GM10248 (cell line): ENCODE measurements at places on chromosomes 1 and 21.

- DNase-seq, result no peak
Measured at GRCh38 chr1:43464681-43465504, 11.2 kb upstream of the HYI start.

DNA sequence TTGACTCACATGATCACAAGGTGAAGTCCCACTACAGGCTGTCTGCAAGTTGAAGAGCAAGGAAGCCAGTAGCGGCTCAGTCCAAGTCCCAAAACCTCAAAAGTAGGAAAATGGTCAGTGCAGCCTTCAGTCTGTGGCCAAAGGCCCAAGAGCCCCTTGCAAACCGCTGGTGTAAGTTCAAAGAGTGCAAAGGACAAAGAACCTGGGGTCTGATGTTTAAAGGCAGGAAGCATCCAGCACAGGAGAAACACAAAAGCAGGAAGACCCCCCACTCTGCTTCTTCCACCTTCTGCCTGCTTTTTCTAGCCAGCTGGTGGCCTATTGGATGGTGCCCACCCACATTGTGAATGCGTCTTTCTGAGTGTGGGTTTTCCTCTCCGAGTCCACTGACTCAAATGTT is 2222.6 kb downstream of the MRPL39 start:
- DNase-seq, result no peak

- no peak for DNase-seq
Measured at GRCh38 chr1:177600321-177600720, 369.5 kb downstream of the SEC16B start.

DNA sequence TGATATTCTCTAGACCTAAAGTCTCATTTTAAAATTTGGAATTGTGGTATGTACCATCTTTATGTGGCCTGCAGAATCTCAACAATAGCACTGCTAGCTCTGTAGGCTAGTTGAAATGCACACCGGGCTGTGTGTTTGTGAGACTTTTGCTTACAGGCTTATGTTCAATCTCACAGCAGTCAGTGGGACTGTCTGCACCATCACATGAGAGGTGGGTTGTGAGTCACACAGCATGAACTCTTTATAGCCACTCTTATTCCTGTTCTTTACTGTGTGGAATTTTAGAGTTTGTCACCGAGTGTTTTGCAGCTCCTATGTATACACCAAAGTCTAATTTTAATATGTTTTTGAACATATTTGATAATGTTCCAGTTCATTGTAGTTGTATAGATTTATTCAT is 74.6 kb downstream of the RASAL2 start:
- DNase-seq, result no peak

DNA sequence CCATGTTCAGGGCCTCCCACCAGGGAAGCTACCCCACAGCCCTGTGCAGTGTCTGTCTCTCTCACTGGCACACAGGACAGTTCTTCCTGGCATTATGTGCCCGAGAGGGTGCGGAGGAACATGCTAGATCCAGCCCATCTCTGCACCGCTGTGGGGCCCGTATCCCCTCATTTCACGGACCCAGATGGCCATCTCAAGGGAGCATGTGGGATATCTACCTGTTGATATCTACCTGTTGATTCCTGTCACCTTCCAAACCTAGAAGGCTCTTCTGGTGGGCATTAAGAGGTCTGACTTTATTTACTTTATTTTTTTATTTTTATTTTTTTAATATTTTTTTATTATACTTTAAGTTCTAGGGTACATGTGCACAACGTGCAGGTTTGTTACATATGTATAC is 11.7 kb downstream of the PIK3CD start:
- no peak for DNase-seq

DNA sequence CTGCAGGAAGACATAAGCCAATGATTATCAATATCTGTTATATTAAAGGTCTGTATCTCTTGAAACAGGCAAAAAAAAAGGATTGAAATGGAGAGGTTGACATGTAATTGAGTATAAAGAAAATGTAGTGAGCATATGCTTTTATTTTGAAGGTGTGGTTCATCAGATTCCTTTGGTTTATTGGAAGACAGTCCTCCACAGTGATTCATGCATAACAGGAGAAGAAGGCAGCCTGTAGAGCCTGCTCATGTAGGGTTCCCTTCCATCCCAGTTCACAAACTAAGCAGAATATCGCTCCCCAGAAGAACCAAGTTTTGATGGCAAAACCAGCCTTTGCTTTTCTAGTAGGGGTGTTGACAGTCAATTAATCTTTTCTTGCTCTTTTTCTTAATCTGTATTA is 1016.8 kb upstream of the ADGRL4 start:
- DNase-seq, result no peak

DNA sequence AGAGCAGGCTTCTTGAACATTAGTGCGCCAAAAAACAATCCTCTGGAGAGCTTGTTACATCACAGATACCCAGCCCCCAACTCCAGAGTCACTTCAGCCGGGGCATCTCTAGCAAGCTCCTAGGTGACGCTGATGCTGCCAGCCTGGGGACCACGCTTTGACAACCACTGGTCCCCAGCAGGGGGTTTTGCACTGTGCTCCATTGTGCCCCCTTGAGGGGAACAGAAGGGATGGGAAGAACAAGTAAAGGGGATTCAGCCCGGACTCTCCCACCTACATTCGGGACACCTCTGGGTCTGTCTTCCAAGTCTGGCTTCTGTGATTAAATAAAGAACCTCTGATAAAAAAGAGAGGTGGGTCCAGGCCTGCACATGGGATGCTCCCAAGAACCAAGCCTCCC is 60.4 kb downstream of the ATP5PO start:
- no peak for DNase-seq

DNA sequence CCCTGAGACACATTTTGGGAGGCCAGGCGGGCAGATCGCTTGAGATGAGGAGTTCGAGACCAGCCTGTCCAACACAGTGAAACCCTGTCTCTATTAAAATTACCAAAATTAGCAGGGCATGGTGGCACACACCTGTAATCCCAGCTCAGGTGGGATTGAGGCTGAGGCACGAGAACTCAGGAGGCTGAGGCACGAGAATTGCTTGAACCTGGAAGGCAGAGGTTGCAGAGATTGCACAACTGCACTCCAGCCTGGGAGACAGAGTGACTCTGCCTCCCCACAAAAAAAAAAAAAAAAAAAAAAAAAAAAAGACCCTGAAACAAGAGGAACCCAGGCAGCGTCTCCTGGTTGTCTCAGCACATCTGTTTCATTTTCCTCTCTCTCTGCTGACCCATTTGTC is 24.2 kb downstream of the PGM1 start:
- no peak for DNase-seq

DNA sequence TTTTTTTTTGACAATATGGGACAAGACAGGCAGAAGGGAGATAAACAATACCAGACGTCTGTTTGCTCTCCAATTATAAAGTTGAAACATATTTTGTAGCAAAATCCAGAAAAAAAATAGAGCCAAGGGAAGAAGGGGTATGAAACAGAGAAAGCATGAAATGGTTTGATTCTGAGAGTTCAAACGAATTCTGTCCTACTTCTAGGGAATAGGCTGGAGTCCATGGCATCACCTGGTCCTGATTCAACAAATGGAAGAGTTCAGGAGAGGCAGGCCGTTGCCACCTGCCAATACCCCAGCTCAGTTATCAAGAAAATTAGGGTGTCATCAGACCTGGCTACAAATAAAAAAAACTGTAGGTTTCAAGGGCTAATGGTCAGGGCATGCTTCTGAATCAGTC is 71.8 kb downstream of the CLSTN1 start:
- DNase-seq, result no peak

DNA sequence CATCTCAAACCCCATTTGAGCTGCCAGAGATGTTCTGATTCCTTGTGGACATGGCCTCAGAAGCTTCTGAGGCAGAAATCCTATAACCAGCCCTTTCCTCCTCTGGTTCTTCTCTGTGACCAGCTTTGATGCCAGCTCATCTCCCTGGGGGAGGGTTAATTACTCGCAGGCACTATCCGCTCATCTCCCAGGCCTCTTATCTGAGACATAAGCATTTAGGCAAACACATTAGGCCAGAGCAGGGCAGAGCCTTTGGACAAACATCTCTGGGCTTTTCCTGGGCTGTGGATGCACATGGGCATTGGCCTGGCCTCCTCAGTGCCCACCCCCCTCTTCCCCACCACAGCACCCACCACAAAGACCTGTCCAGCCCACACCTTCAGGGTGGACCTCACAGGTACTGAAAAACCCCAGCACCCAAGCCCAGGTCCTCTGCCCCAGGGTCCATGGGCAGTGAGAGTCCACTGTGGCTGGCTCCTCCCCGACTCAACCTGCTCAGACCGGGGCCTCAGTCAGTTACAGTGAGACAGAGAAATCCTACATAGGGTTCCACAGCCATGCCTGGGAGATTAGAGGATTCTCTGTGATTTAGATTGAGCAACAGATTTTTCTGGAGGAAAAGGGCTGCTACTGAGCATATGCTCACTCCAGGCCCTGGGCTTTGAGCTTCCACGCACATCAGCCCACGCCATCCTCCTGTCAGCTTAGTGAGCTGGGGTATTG is 26.9 kb downstream of the IGSF21 start:
- no peak for DNase-seq

- no peak for DNase-seq
Measured at GRCh38 chr1:190578017-190578416, 100.4 kb upstream of the BRINP3 start.

GRCh38 chr1:45196863-45197262 is 9.5 kb downstream of the ZSWIM5 start:
- no peak for DNase-seq

- DNase-seq, result no peak
Measured at GRCh38 chr1:110976089-110976488, 12.4 kb upstream of the LRIF1 start.
